ENCODE measurements at places on chromosomes 7 and 10.

DNA sequence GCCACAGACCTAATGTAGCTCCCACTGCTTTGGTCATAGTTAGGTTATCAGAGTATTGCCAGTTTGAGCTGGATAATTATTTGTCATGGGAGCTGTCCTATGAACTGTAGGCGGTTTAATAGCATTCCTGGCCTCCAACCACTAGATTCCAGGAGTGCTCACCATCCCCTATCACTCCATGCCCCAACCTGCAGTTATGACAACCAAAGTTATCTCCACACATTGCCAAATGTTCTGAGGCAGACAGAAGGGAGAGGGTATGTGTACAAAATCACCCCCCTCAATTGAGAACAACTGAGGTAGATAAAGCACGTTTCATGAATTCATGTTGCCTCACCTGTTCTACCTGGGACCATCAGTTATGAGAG lies 119.0 kb upstream of the CACUL1 start:
- no peak overlapping the region for H3K27ac ChIP-seq
- H3K27me3 ChIP-seq, result peaks cover 34% of the 10 kb centered on the region
- no peak for DNase-seq
- no peaks in the 10 kb centered on the region for H3K36me3 ChIP-seq

DNA sequence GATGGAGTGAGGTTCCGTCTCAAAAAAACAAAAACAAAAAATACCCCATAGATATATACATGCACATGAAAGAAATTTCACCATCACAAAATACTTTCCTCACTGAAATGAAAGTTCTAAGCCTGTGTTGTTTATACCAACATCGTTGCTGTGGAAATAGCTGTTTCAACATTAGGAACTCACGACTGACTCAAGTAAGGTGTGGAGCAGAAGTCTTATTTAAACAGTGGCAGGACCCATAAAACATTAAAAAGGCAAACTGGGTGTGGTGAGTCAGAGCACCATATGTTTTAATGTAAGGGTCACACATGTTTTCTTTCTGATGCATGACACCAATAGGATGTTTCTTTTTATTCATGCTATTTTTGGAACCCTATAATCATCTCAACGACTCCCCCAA lies 48.3 kb downstream of the BAIAP2L1 start:
- no peaks in the 10 kb centered on the region for H3K4me1 ChIP-seq
- peaks cover 16% of the 10 kb centered on the region for H3K27me3 ChIP-seq
- no peak overlapping the region for H3K27ac ChIP-seq
- H3K36me3 ChIP-seq, result peaks cover 2% of the 10 kb centered on the region
- no peak for DNase-seq

DNA sequence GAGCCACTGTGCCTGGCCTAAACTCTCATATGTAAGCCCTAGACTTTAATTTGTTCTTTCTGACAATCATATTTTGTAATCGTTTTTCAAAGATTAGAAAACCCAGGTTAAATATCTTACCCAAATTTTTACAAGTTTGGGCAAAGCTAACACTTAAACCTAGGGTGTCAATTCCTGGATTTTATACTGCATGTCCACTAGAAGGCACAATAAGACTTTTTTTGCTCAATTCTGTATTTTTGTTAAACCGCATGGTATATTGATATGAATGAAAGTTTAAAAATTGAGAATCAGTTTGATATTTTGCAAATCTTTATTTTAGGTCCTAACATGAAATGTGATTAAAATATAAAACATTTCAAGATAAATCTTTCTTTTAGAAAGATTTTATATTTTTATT lies 29.3 kb downstream of the DYNC2I1 start:
- H3K27ac ChIP-seq, result no peak overlapping the region
- no peak overlapping the region for H3K4me3 ChIP-seq
- H3K27me3 ChIP-seq, result no peaks in the 10 kb centered on the region
- H3K4me1 ChIP-seq, result no peaks in the 10 kb centered on the region

GRCh38 chr7:100572281-100572948 lies 1.3 kb downstream of the SAP25 start:
- H3K27me3 ChIP-seq, result no peaks in the 10 kb centered on the region
- DNase-seq, result no peak
- H3K4me3 ChIP-seq, result peak overlapping the region; percentile 6
- H3K36me3 ChIP-seq, result peaks cover 43% of the 10 kb centered on the region
- H3K27ac ChIP-seq, result peak overlapping the region; percentile 65
- H3K4me1 ChIP-seq, result peaks cover 45% of the 10 kb centered on the region

GRCh38 chr10:114615600-114616007 lies 42.5 kb downstream of the ABLIM1 start:
- no peak overlapping the region for H3K4me3 ChIP-seq
- H3K27ac ChIP-seq, result no peak overlapping the region
- peaks cover 8% of the 10 kb centered on the region for H3K4me1 ChIP-seq
- DNase-seq, result no peak
- H3K36me3 ChIP-seq, result no peaks in the 10 kb centered on the region

DNA sequence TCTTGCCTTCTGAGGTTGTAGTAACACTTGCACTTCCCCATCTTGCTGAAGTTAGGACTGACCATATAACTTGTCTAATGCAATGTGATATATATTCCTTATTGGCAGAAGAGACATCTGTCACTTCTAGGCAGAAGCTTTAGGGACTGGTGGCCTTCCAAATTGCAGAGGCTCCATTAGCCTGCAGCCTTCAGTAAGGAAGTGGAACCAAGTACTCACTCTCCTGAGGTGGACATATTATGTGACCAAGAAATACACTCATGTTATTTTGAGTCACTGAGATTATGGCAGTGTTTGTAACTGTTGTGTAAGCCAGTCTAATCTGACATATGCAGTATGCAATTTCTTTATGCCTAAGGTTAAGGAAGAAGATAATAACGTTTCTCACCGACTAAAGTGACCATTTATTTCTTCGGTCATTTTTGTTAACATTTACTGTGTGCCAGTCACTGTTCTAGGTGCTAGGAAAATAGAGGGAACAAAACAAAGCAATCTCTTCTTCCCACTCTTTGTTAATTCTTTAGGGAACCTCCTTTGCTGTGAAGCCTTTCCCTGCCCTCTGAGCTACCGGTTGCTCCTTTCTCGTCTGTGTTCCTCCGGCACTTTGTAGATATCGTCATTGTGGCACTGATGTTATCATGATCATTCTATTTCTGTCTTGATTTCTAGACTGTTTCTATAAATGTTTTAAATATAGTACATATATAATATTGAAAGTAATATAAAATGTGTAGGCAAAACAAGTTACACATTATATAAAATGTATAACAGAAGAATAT lies 52.9 kb upstream of the HBP1 start:
- H3K4me3 ChIP-seq, result no peak overlapping the region
- DNase-seq, result no peak
- H3K36me3 ChIP-seq, result no peaks in the 10 kb centered on the region
- H3K27ac ChIP-seq, result no peak overlapping the region
- no peaks in the 10 kb centered on the region for H3K27me3 ChIP-seq
- peaks cover 12% of the 10 kb centered on the region for H3K4me1 ChIP-seq

GRCh38 chr7:42192851-42193461 lies 44.1 kb downstream of the GLI3 start:
- peaks cover 4% of the 10 kb centered on the region for H3K4me1 ChIP-seq
- no peaks in the 10 kb centered on the region for H3K27me3 ChIP-seq
- peaks cover 2% of the 10 kb centered on the region for H3K36me3 ChIP-seq
- no peak for DNase-seq

DNA sequence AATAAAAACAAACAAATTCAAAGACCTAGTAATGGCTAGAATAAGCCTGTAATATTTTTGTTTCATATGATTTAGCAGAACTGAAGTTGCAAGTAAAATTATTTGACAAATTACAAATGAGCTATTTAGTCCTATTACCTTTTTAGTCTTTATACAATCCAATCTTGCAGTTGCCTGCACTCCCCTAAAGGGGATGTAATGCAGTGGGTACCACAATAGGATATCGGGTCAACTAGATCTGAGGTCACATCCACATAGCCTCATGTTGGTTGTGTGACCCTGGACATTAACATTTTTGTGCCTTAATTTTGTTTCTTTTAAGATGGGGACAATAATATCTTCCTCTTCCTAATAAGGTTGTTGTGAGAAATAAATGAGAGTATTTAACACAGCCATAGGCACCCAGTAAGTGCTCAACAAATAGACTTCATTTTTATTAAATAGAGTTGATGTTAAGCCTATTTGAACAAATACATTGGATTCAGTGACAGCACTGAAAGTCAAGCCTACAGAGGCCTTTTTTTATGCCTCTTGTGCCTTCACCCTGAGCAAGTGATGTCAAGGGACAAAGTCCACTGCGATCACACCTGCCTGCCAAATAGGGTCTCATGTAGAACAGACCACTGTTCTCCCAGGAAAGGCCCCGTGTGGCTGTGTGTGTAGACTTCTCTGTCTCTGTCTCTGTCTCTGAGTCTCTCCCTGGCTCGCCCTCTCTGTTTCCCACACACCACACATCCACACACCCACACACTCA lies 124.8 kb downstream of the EVX1 start:
- no peaks in the 10 kb centered on the region for H3K36me3 ChIP-seq
- no peaks in the 10 kb centered on the region for H3K4me1 ChIP-seq
- H3K27me3 ChIP-seq, result no peaks in the 10 kb centered on the region
- no peak for DNase-seq
- no peak overlapping the region for H3K4me3 ChIP-seq

DNA sequence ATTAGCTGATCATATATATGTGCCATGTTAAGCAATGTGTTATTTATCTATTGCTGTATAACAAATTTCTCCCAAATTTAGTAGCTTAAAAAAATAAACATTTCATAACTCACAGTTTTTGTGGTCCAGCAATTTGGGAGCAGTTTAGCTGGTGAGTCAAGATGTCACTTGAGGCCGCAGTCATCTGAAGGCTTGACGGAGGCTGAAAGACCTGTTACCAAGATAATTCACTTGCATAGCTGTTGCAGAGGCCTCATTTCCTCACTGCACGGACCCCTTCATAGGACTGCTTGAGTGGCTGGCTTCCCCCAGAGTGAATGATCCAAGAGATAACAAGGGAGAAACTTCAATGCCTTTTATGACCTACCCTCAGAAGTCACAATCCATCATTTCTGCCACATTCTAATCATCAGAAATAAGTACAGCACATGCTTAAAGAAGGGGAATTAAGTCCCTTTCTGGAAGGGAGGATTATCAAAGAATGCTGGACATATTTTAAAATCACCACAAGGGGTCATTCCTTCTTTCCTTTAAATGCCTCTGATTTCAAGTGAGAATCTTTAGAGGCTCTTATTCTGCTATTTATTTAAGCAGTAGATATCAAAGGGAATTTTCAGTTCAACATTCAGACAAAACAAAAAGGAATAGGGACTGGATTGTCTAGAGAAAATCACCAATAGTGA lies 10.5 kb upstream of the SRPK2 start:
- H3K4me3 ChIP-seq, result no peak overlapping the region
- no peak for DNase-seq
- no peaks in the 10 kb centered on the region for H3K36me3 ChIP-seq
- no peak overlapping the region for H3K27ac ChIP-seq
- H3K27me3 ChIP-seq, result no peaks in the 10 kb centered on the region
- peaks cover 4% of the 10 kb centered on the region for H3K4me1 ChIP-seq

DNA sequence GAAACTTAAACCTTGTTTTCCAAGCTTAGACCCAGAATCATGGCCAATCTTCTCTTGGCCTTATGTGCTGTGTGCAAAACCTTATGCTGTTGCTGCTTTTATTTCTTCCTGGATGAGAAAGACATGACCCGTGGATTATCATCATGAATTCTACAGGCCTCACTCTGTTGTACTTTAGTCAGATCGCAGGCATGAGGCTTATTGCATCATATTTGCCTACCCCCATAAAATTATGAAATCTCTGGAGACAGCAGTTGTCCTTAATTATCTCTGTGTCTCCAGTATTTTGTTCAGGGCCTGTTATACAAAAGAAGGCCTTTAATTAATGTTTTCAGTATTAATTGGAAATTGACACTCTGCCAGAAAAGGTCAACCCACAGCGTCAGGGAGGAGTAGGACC lies 71.6 kb downstream of the PLCE1 start:
- H3K4me3 ChIP-seq, result no peak overlapping the region
- H3K4me1 ChIP-seq, result no peaks in the 10 kb centered on the region
- H3K36me3 ChIP-seq, result no peaks in the 10 kb centered on the region
- H3K27ac ChIP-seq, result no peak overlapping the region
- peaks cover 11% of the 10 kb centered on the region for H3K27me3 ChIP-seq

DNA sequence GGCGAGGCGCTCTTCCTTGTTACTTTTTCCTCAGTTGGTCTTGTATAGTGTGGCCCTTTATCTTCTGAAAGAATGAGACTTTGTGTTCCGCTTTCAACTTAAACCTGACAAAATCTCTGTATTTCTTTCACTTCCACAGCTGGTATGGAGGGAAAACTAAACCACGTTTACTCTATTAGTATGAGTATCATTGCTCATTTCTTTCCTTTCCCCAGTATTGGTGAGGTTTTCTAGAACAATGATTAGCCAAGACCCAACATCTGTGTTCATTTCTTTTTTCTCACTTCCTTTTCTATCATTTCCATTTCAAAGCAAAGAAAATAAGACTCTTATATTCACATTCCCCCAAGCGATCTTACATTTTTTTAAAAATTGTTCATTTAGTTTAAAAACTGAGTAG lies 165.3 kb downstream of the PAXIP1 start:
- H3K27me3 ChIP-seq, result peaks cover 13% of the 10 kb centered on the region
- H3K4me1 ChIP-seq, result no peaks in the 10 kb centered on the region
- H3K27ac ChIP-seq, result no peak overlapping the region
- H3K4me3 ChIP-seq, result no peak overlapping the region
- H3K36me3 ChIP-seq, result no peaks in the 10 kb centered on the region

GRCh38 chr10:52864201-52865106 lies 91.9 kb upstream of the MBL2 start:
- H3K36me3 ChIP-seq, result no peaks in the 10 kb centered on the region
- H3K4me1 ChIP-seq, result no peaks in the 10 kb centered on the region
- H3K27me3 ChIP-seq, result no peaks in the 10 kb centered on the region

DNA sequence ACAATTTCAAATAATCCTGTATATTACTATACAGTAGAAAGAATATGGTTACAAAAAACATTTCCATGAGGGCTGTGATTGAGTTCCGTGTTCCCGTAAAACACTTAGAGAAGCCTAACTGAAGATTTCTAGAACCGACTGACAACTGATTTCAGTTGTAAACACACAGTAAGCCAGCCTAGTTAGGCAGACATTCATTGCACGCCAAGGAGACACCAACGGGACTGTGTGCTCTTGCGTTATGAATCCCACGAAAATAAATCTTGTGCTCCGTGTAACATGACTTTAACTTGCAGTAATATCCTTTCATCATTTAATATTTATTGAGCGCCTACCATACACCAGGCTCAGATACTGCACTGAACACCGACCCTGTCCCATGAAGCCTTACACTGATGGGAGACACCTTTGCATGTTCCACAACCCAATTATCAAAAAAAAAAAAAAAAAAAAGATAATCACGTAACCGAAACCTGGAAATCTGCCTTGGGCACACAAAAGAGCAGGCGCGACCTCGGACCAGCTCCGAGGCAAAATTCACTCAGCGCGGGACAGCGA lies 420 bp upstream of the KLHL7 start:
- DNase-seq, result no peak
- H3K27ac ChIP-seq, result peak overlapping the region; percentile 99
- H3K4me1 ChIP-seq, result peaks cover 36% of the 10 kb centered on the region
- peak overlapping the region; percentile 99 for H3K4me3 ChIP-seq
- H3K27me3 ChIP-seq, result no peaks in the 10 kb centered on the region

DNA sequence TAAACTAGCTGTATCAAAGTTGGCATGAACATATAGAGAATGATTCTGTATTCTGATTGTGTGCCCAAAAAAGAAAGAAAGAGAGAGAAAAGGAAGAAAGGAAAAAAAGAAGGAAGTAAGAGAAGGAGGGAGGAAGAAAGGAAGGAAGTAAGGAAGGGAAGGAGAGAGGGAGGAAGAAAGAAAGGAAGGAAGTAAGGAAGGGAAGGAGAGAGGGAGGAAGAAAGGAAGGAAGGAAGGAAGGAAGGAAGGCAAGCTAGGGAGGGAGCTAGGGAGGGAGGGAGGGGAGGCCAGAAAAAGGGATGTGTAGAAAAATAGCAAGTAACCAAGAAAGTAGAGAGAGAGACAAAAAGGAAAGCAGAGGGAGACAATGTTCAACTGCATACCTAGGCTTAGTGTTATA lies 60.7 kb upstream of the TARP start:
- no peak for DNase-seq
- H3K4me1 ChIP-seq, result peaks cover 16% of the 10 kb centered on the region
- no peaks in the 10 kb centered on the region for H3K36me3 ChIP-seq
- H3K27me3 ChIP-seq, result no peaks in the 10 kb centered on the region
- H3K27ac ChIP-seq, result no peak overlapping the region
- no peak overlapping the region for H3K4me3 ChIP-seq

Data from stimulated activated naive B cell treated with anti-CD40 and anti-IgM and Interleukin-4, amounts not matched to agents 10 μg/mL and 1 μg/mL and 100 μg/mL, for 72 hours (primary cell).